ENCODE measurements at places on chromosomes 11 and 22.
A peak's percentile ranks its signal among the peaks of the same experiment; 100 is the strongest.

DNA sequence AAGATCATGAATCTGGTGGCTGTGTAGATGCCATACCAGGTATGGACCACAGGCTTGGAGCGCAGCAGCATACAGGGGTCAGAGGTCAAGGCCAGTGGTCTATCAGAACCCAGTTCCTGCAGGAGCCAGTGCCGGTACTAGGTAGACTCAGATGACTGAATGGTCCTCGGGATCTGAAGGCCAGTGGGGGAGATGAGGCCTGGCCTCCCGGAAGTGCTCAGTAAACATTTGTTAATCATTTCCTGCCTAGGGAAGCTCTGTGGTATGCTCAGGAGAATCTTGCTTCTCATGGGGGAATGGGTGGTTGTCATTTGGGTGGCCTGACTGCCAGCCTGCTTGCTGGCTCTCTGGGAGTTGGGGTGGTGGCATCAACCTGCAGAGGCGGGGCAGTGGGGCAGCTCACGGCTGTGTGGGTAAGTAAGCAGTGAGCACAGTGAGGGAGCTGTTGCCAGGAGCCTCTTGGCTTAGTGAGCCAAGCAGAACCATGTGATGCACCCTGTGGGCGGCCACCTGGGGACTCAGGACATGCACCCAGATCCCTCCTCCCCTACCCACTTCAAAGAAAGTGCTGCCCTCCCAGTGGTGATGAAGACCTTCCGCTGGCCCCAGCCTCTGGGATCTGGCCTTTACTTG is 33.0 kb downstream of the PTPRJ start:
- DNase-seq: no peak

DNA sequence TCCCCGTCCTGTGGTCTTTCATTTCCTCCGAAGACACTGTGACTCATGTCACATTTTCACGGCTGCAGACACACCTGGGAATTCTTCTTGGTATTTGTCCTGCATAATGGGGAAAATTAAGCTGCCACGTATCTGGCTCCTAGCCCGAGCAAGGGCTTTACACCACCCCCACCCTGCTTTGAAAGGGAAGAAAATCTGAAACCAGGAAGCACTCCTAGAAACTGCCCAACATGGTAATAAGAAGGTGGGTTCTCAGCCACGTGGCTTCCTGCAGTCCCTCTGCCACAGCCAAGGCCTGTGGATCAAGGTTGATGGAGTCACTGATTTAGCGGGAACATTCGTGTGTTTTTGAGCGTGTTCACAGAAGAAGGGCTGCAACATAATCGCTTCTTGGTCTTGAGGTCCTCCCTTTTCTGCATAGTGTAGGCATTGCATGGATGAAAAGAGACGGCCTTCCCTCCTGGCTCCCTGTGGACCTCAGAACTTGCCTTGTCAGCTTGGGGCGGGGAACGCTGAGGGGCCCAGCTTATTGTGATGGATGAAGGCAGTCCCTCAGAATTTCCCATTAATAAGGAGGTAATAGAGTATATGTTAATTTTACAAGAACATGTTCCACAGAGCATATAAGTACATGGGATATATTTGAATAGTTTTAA is 292.0 kb downstream of the NTM start:
- no peak for DNase-seq

- no peak for DNase-seq
Measured at GRCh38 chr22:30235687-30236170, 10.8 kb downstream of the LIF start.

DNA sequence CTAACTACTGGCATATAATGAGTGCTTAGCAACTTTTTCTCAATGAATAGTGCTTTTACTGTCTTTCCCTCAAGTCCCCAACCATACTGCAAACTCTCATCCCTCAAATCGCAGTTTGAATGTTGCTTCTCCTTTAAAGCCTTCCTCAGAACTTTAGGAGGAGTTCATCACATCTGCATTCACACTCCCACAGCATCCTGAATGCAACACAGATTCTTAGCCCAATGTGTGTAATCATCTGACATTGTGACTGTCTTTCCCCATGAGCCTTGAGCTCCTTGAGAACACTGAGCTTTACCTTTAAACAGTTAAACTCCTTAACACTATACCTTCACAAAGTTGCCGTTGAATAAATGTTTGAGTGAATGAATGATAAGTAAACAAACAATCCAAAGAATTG is 81.7 kb upstream of the FAM181B start:
- no peak for DNase-seq

- no peak for DNase-seq
Measured at GRCh38 chr11:120710354-120711131, 199.0 kb downstream of the GRIK4 start.

DNA sequence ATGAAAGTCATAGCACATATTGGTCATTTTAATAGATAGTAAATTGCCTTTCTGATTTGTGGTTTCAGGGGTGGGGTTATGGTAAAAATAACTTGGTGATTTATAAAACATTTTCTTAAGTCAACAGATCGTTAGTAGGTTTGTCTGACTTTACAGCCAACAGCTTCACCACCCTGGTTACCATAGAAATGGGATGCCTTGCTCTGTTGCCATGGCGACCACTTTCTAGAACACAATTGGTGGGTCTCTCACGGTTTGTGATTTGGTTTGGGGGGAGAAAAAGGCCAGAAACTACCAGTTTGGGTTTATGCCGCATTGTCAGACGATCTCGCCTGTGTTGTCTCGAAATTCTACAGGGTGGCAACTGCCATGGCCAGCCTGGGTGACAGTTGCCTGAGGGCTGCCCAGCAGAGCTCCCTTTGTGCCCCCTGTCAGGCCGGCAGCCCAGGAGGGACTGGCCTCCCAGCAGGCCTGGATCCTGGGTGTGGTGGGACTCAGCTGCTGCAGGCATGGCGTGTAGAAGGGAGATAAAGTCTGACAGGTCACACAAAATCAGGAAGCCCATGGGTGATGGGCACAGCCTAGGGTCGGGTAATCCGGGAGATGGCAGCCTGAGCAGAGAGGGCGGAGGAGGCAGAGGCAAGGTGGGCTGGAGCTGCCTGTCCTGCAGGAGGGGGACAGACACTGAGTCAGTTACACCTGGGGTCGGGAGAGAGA is 30.9 kb downstream of the KCNC1 start:
- DNase-seq: no peak

DNA sequence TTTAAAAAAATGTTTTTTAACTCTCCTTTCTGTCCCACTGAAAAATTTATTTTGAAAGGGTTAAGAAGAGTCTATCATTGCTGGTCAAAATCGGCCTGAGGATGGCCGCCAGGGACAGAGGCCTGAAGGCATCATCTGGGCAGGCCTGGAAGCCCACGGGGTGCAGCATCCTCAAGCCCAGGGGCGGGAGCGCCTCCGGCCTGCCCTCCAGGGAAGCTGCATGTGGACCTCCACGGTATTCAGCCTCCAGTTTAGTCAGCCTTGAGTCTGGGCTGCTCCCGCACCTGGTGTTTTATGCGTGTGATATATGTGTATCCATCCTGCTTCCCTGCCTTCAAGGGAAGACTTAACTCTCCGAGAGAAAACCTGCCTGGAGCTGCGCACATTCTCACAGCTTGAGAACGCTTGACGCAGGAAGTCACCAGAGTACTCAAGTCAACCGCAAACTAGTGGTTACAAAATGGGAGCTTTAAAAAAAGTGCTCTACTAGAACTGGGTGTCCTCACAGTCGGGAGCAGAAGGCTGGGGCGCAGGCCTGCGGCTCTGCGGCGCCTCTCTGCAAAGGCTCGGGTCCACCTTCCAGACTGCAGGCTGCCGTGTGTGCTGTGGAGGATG is 13.6 kb upstream of the BID start:
- no peak for DNase-seq

DNA sequence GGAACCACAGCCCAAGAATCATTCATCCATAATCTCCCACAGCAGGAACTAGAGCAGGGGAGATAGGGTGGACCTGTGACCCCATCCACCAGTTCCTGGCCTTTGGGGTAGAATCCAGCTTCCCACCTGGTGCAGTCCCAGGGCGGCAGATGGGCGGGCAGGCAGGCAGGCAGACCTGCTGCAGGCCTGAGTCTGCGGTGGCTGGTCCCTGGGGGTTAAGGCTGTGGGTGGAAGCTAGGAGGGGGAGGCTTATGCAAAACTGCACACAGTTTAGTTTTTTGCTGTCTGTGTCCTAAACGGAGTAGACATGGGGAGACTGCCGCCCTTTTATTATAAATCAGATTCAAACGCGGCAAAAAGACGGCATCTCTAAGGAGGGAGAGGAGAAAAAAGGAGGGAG is 4.5 kb upstream of the NEFH start:
- no peak for DNase-seq

- DNase-seq: no peak
Measured at GRCh38 chr11:121715405-121715804, 262.6 kb upstream of the SORL1-AS1 start.

DNA sequence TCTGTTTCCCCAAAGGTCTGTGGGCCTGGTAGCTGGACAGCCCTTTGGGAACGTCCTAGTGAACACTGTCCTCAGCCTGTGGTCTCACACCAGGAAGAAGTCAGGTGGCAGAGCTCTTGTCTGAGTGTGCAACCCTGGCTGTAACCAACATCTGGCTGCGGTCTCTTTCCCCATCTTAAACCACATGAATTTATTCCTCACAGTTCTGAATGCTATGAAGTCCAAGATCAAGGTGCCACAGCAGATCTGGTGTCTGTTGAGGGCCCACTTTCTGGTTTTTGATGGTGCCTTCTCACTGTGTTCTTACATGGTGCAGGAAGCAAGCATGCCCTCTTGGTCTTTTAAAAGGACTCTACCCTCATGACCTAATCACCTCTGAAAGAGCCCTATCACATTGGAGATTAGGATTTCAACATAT is 2.7 kb downstream of the UPB1 start:
- no peak for DNase-seq

- DNase-seq: no peak
Measured at GRCh38 chr11:9208726-9209501, 56.2 kb downstream of the DENND5A start.

- no peak for DNase-seq
Measured at GRCh38 chr22:28938286-28938833, 55.0 kb downstream of the ZNRF3 start.

- no peak for DNase-seq
Measured at GRCh38 chr11:117958949-117959348, 27.2 kb upstream of the IL10RA start.

DNA sequence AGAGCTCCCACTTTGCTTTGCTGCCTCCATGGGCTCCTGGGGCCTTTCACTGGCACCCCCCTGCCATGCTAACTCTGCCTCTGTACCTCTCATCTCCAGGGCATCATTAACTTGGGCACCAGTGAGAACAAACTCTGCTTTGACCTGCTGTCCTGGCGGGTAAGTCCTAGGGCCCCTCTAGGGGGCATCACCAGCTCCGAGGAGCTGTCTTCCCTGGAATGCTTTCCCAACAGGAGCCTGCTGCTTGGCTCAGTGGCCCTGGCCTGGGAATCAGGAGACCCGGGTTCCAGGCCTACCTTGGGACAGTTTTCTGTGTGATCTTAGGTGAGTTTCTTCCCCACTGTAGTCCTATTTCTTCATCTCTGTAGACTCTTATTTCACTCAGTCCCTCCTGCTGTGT is 5.1 kb downstream of the ACCS start:
- no peak for DNase-seq

DNA sequence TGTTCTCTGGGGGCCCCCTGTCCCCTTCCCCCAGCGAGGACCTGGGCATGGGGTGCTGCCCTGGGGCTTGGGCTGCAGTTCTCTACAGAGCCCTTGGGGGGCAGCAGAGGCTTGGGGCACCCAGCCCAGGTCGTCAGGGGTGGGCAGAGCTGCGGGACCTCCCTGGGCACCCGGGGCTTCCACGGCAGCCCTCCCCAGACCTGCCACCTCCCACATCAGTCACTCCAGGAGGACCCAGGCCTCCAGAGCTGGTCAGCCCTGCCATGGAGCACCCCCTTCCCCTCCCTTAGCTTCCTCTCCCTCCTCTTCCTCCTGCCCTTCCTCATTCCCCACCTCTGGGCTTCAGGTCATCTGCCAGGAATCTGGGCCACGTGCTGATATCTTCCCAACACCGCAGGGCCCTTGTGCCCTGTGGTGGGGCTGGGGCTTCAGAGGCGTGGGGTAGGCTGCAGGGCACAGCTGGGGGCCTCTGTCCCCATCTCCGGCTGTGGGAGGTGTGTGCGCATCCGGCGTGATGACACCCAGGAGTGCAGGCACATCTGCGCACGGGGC is 5.8 kb downstream of the TSPAN4 start:
- DNase-seq: no peak

DNA sequence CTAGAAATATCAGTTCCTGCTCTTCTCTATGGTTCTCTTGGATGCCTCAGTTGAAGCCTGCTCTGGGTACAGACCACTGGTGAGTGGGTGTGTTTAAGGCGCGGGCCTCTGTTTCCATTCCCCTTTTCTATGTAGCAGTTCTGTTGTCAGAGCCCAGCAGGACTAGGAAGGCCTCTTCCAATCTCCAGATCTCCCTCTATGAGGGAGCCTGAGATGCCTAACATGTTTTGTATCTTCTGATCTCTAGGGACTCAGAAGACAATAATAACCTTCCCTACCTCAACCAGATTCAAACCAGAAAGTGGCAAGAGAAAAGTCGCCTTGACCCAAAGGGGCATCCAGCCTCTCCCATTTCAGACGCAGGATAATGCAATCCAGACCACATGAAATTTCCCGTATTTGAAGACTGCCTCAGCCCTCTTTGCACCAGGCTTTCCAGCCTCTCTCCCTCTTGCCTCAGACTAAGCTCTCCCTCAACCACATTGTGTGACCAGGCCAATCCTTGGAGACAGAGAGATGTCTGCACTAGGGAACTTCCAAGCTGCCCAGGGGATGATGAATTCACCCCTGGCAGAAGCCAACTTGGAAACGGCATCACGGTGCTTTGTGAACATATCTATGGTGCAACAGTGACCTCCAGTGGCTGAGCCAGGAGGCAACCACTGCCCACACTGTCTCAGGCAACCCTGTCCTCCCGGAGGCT is 150.1 kb upstream of the UBASH3B start:
- peak; percentile 15 for DNase-seq

DNA sequence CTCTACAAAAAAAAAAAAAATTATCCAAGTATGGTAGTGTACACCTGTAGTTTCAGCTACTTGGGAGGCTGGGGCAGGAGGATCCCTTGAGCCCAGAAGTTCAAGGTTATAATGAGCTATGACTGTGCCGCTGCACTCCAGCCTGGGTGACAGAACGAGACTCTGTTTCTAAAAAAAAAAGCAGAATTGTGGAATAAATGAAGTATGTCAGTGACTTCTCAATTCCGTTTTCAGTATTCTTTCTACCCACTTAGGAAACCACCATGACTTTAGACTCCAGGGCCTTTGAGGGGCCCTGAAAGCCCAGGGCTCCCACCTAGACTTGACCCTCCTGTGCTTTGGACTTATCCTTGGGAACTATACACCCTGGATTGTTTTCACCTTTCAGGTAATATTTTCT is 6.5 kb upstream of the NUP160 start:
- no peak for DNase-seq

DNA sequence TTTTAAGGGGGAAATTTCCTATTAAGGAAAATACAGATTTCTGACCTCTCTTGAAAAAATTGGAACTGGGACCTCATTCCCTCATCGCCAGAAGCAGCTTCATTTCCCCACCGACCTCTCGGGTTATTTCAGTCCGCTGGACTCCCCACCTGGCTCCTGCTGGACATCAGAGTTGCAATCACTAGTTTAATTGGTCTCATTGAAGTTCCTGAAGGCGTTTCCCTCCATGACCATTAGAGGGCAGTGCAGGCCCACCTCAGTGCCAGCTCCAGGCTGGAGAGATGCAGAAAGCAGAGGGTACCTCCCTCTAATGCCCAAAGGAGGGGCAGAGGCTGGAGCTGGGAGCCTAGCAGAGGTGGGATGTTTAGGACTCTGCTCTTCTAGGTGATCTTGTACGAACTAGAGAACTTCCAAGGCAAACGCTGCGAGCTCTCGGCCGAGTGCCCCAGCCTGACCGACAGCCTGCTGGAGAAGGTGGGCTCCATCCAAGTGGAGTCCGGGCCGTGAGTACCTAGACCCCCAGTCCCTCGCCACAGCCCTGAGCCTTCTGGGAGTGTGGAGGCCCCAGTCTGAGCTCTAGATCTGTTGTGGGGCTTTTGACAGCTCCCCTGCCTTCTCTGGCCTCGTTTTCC is 2.7 kb downstream of the CRYBB3 start:
- DNase-seq: peak; percentile 20
